ENCODE measurements at places on chromosomes 2 and 18. TPM values are rescaled to one million over a fixed set of nuclear protein-coding genes. Genes with fewer than 3 reads are reported as not detected.

DNA sequence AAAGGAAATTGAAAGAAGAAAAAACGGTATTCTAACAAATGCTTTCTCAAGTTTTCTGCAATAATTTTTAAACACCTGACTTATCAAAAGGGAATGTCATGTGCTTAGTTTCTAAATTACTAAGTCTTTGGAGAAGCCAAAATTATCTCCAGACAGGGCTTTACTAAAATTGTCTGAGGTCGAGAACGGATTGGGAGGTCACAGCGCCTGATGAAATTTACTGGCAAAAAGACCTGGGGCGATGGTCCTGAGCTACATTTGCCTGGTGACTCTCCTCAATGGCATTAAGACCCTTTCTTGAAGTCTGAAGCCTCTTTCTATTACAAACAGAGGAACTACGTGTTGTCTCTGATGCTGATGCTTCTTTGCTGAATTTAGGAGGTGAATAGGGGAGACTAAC is 291.8 kb upstream of the SESTD1 start:
- DNase-seq: no peak
- H3K36me3 ChIP-seq: no peaks in the 10 kb centered on the region
- H3K27ac ChIP-seq: no peak overlapping the region
- no peaks in the 10 kb centered on the region for H3K27me3 ChIP-seq
- no peak overlapping the region for H3K4me3 ChIP-seq

DNA sequence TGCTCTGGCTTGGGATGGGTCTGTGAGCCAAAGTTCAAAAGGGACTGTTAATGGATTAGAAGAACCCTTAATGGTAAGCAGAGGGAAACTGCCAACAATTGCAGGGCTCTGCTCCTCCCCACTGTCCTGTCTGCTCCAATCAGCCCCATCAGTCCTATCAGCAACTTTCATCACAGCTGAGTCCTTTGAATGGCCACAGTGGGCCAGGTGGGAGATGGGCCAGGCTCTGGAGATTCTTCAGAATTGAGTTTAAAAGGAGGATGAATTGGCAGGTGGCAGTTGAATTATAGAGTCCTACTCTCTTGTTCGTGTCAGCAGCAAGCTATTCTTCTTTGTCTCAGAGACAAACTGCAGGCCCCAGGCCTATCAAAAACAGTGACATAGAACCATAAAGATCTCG is 573.9 kb downstream of the EPHA4 start:
- H3K4me3 ChIP-seq: no peak overlapping the region
- no peaks in the 10 kb centered on the region for H3K36me3 ChIP-seq
- no peaks in the 10 kb centered on the region for H3K27me3 ChIP-seq
- H3K27ac ChIP-seq: no peak overlapping the region
- no peaks in the 10 kb centered on the region for H3K4me1 ChIP-seq

The MC5R gene
- total RNA-seq: not detected

DNA sequence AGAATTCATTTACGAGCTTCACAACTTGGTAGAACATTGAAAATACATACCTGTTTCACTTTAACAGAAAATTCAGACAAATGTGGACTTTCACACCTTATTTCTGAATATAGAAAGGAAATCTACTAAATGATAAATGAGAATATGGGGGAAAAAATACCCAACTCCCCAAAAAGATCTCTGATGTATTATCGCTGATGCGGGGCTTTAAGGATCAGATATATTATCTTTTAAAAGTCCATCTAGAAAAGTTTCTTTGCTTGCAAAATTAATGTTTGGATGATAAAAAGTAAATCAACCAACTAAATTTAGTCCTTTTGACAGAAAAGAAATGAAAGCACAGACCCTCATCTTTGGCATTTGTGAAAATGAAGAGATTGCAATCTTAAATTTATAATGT is 540.1 kb upstream of the CHAC2 start:
- H3K27ac ChIP-seq: no peak overlapping the region
- no peaks in the 10 kb centered on the region for H3K36me3 ChIP-seq
- no peak overlapping the region for H3K4me3 ChIP-seq
- no peaks in the 10 kb centered on the region for H3K27me3 ChIP-seq

- H3K27me3 ChIP-seq: no peaks in the 10 kb centered on the region
- no peak overlapping the region for H3K27ac ChIP-seq
- no peak overlapping the region for H3K4me3 ChIP-seq
- DNase-seq: no peak
Observed at GRCh38 chr18:43222501-43222900, 54.8 kb downstream of the SYT4 start.

DNA sequence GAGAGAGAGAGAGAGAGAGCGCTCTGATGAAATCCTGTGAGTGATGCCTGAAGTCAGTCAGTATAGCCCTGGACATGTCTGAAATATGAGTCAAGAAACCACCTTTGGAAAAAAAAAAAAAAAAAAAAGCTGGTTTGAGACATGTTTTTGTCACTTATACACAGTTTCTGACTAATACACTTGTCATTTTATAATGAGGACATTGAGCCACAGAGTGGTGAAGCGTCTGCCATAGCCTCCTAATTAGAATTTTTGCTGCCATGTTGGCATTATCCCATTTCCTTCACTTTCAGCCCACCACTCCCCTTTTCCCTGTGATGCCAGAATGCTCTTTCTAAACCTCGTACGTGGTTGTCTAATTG is 15.7 kb upstream of the MYO3B start:
- DNase-seq: no peak
- no peak overlapping the region for H3K27ac ChIP-seq
- H3K36me3 ChIP-seq: no peaks in the 10 kb centered on the region
- H3K4me1 ChIP-seq: no peaks in the 10 kb centered on the region
- H3K4me3 ChIP-seq: no peak overlapping the region
- no peaks in the 10 kb centered on the region for H3K27me3 ChIP-seq

The COL4A4 gene
- 1.9 TPM for total RNA-seq

- H3K4me1 ChIP-seq: peaks cover 9% of the 10 kb centered on the region
- no peak overlapping the region for H3K27ac ChIP-seq
- no peaks in the 10 kb centered on the region for H3K27me3 ChIP-seq
- DNase-seq: no peak
Observed at GRCh38 chr18:777021-777420, 35.0 kb downstream of the YES1 start.

- H3K27ac ChIP-seq: no peak overlapping the region
- DNase-seq: no peak
- no peak overlapping the region for H3K4me3 ChIP-seq
- no peaks in the 10 kb centered on the region for H3K27me3 ChIP-seq
Observed at GRCh38 chr2:148165975-148166374, 145.1 kb downstream of the MBD5 start.

- H3K36me3 ChIP-seq: peaks cover 45% of the 10 kb centered on the region
- H3K27me3 ChIP-seq: no peaks in the 10 kb centered on the region
- H3K27ac ChIP-seq: peak overlapping the region; percentile 21
- DNase-seq: no peak
Observed at GRCh38 chr2:99431587-99432275, 58.1 kb downstream of the REV1 start.

GRCh38 chr18:79940814-79941472 is 10.5 kb downstream of the SLC66A2 start:
- no peak overlapping the region for H3K27ac ChIP-seq
- H3K36me3 ChIP-seq: peaks cover 66% of the 10 kb centered on the region
- DNase-seq: no peak
- H3K4me3 ChIP-seq: no peak overlapping the region

The NR4A2 gene
- 17.4 TPM for total RNA-seq

DNA sequence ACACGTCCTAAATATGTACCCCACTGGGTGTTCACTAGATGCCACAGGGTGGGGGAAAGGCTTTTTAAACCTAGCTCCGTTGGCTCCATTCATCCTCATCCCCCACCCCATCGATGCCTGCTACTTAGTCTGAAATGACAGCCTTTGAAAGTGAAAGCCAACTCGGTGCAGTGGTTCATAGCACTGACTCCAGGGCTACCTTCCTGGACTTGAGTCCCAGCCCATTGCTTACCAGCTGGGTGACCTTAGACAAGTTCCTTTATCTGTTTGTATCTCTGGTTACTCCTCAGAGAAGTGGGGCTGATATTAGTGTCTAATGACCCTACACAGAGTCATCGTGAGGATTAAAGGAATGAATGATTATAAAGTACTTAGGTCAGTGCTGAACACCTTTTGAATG is 24.4 kb downstream of the EHD3 start:
- peaks cover 22% of the 10 kb centered on the region for H3K36me3 ChIP-seq
- H3K27me3 ChIP-seq: no peaks in the 10 kb centered on the region
- DNase-seq: no peak
- no peak overlapping the region for H3K4me3 ChIP-seq
- H3K27ac ChIP-seq: no peak overlapping the region
- H3K4me1 ChIP-seq: no peaks in the 10 kb centered on the region

DNA sequence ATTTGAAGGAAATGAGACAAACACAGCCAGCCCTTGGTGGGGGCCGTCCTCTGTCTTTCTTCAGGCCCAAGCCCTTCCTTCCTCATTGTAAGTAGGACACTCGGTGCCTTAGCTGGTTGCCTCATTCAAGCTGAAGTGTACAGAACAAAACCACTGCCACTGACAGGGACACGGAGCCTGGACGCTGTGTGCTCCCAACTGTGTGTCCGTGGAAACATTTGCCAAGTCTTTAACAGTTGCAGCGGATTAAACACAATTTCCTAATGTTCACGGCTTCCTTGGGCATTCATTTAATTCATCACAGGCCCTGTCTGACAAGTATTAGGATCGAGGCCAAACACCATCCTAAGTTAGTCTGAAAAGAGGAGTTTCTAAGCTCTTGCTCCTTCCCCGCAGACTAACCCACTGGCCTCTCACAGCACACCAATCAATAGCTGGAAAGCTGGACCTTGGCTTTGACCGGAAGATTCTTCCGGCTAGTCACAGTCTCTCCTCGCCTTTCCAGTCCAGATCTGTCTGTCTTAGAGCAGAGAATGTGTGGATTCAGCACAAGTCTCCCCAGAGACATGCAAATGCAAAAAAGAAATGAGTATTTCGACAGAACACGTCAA is 68.7 kb upstream of the ACSL3 start:
- no peak overlapping the region for H3K4me3 ChIP-seq
- H3K36me3 ChIP-seq: no peaks in the 10 kb centered on the region
- peaks cover 33% of the 10 kb centered on the region for H3K4me1 ChIP-seq
- no peaks in the 10 kb centered on the region for H3K27me3 ChIP-seq

GRCh38 chr2:96241900-96242611 is 23.7 kb downstream of the TMEM127 start:
- H3K4me1 ChIP-seq: peaks cover 30% of the 10 kb centered on the region
- H3K27me3 ChIP-seq: no peaks in the 10 kb centered on the region
- H3K4me3 ChIP-seq: no peak overlapping the region
- H3K27ac ChIP-seq: peak overlapping the region; percentile 68
- H3K36me3 ChIP-seq: peaks cover 19% of the 10 kb centered on the region

- H3K27me3 ChIP-seq: no peaks in the 10 kb centered on the region
- peak; percentile 14 for DNase-seq
- no peaks in the 10 kb centered on the region for H3K4me1 ChIP-seq
- H3K36me3 ChIP-seq: no peaks in the 10 kb centered on the region
- H3K4me3 ChIP-seq: no peak overlapping the region
Observed at GRCh38 chr18:48018851-48019250, 88.4 kb upstream of the SMAD2 start.

The DTYMK gene
- total RNA-seq: 3.5 TPM

DNA sequence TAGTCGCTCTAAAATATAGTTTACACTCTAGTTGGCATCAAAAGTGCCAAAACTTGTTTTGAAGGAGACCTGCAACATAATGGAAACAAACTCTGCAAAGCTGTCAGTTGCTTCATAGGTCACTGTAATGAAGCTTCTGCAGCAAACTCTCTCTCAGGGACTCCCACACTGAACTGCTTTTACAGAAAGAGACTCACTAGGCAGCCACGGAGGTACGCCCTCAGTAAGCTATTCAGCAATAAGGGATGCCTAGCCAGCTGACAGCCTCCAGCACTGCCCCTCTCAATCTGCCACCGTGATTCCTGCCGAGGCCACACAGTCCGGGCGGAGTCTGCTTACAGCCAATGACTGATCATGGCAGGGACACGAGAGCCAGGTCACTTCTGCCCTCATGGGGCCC is 51.1 kb downstream of the COLEC12 start:
- H3K4me1 ChIP-seq: peaks cover 14% of the 10 kb centered on the region
- no peaks in the 10 kb centered on the region for H3K36me3 ChIP-seq
- no peaks in the 10 kb centered on the region for H3K27me3 ChIP-seq
- peak; percentile 77 for DNase-seq

DNA sequence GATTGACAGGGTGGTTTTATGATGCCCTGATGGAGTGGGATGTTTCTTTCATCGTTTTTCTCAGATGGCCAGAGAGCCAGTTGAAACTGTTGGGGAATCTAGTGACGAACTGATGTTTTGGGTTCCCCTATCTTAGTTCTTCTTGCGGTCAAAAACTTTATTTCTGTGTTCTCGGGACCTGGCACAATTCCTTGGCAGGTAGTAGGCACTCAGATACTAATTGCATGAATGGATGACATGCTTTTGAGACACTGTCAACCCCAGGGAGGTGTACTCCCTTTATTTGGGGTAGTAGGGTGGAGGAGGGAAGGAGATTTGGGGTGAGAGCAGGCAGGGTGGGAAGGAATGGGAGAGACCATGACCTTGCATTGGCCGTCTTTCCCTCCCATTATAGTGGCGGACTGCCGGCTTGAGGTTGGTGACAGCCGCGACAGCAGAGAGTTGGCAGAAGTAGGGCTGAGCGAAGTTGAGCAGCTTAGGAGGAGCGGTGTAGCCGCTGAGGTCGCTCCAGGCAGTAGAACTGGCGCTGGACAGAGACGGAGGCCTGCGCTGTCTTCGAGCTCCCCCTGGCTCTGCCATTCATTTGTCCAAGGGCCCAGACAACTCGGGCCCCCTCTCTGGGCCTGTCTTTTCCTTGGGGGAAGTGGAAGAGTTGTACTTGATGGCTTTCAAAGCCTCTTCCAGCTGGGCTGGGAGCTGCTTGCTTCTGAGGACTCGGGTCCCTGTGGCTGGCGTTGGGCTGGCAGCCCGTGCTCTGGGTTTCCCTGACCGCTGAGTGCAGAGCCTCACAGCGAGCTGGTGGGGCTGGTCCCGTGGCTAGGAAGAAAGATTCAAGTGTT is 2.6 kb downstream of the TET3 start:
- H3K27ac ChIP-seq: no peak overlapping the region
- peak overlapping the region; percentile 8 for H3K4me3 ChIP-seq
